ENCODE measurements at places on chromosomes 6 and 20. TPM values are rescaled to one million over a fixed set of nuclear protein-coding genes. Genes with fewer than 3 reads are reported as not detected.

DNA sequence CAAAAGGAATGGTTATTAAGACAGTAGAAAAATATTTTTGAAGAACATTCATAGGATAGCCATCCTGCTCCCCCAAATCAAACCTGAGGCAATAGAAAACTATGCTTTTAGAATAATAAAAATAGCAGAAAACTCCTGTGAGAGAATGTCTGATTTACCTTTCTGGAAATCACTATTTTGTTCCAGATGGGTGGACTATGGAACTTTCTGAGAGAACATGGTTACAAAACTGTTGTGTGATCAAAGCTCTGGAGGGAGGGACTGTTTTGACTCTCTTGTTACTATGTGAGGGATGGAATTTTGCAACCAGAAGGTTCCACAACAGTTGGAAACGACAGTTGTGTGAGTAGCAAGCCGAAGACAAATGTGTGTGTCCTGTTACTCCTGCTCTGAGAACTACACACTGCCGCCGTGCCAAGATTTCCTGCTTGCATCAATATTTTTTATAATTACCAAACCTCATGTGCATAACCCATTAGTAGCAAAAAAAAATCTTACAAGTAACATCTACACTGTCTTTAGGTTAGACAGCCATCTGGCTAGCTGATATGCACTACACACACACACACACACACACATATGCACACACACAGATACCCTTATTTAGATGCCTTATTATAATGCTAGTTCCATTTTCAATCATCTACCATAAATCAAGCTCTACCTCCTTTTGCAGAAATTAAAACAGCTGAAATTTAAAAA lies 11.0 kb upstream of the HIVEP1 start:
- H3K4me1 ChIP-seq, result no peaks in the 10 kb centered on the region
- no peaks in the 10 kb centered on the region for H3K27me3 ChIP-seq
- H3K4me3 ChIP-seq, result no peak overlapping the region
- no peaks in the 10 kb centered on the region for H3K36me3 ChIP-seq
- no peak overlapping the region for H3K27ac ChIP-seq
- no peak for DNase-seq

GRCh38 chr6:6494677-6495076 lies 93.8 kb upstream of the LY86 start:
- H3K4me1 ChIP-seq, result no peaks in the 10 kb centered on the region
- DNase-seq, result peak; percentile 59
- H3K36me3 ChIP-seq, result no peaks in the 10 kb centered on the region
- no peak overlapping the region for H3K27ac ChIP-seq
- H3K27me3 ChIP-seq, result no peaks in the 10 kb centered on the region

- DNase-seq, result no peak
- H3K27me3 ChIP-seq, result peaks cover 4% of the 10 kb centered on the region
- H3K27ac ChIP-seq, result no peak overlapping the region
Measured at GRCh38 chr20:24651171-24651975, 181.9 kb downstream of the SYNDIG1 start.

GRCh38 chr6:156887623-156888269 lies 110.6 kb downstream of the ARID1B start:
- no peak overlapping the region for H3K27ac ChIP-seq
- H3K4me1 ChIP-seq, result peaks cover 33% of the 10 kb centered on the region
- H3K36me3 ChIP-seq, result no peaks in the 10 kb centered on the region

DNA sequence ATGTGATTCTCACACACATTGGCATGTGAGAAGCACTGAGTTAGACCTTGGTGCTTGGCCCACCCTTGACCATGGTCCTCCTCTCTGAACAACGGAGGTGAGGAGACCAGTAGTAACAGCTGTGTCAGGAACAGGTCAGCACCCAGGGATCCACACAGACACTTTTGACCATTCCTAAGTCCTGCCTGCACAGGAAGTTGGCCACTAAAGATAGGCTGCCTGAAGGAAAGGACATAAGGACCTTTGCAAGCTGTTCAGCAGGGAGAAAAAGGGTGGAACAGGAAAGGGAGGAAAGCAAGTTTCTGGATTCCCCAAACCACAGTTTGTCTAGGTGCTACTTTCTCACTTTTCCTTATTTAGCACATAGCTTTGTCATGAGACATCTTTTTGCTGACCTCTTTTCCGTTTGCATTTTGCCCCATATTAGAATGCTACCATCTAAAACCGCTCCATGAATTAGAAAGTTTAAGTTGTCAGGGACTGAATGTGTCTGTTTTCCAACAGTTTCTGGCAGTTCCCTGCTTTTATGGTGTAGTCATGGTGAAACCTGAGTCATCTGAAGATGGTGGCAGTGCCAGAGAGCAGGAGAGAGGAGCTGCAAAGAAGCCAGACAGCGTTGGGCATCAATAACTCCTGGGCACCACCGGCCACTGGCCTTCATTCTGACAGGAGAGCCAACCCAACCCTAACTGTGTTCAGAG lies 1.1 kb upstream of the CD109 start:
- H3K4me3 ChIP-seq, result no peak overlapping the region
- H3K27me3 ChIP-seq, result peaks cover 21% of the 10 kb centered on the region
- H3K36me3 ChIP-seq, result no peaks in the 10 kb centered on the region
- H3K27ac ChIP-seq, result no peak overlapping the region
- peaks cover 14% of the 10 kb centered on the region for H3K4me1 ChIP-seq

DNA sequence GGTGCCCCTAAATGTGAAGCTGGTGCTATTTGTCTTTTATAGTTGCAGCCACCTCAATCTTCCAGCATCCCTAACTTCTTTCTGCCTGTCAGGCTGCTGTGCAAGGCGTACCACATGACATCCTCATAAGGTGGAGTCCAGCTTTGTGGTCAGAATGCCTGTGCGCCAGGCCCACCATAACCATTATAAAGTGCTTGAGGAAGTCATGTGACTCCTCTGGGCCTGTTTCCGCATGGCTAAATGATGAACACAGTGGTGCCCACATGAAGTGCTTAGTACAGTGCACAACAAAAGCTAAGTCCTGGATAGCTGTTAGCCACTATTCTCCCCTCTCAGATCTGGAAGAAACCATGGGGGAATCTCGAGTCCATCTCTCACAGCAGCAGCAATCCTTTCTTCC lies 75.6 kb downstream of the INSM1 start:
- no peaks in the 10 kb centered on the region for H3K27me3 ChIP-seq
- H3K36me3 ChIP-seq, result no peaks in the 10 kb centered on the region
- H3K4me1 ChIP-seq, result peaks cover 15% of the 10 kb centered on the region
- no peak overlapping the region for H3K27ac ChIP-seq
- H3K4me3 ChIP-seq, result no peak overlapping the region

- no peaks in the 10 kb centered on the region for H3K36me3 ChIP-seq
- no peaks in the 10 kb centered on the region for H3K4me1 ChIP-seq
- H3K27me3 ChIP-seq, result no peaks in the 10 kb centered on the region
- no peak overlapping the region for H3K4me3 ChIP-seq
- no peak overlapping the region for H3K27ac ChIP-seq
- DNase-seq, result peak; percentile 1
Measured at GRCh38 chr6:56314683-56315523, 67.5 kb upstream of the COL21A1 start.

- no peaks in the 10 kb centered on the region for H3K36me3 ChIP-seq
- peaks cover 17% of the 10 kb centered on the region for H3K4me1 ChIP-seq
Measured at GRCh38 chr20:53916173-53916512, 154.3 kb downstream of the BCAS1 start.

GRCh38 chr6:41970436-41970846 lies 28.8 kb upstream of the CCND3 start:
- peaks cover 21% of the 10 kb centered on the region for H3K4me1 ChIP-seq
- H3K27ac ChIP-seq, result no peak overlapping the region
- no peak overlapping the region for H3K4me3 ChIP-seq
- H3K27me3 ChIP-seq, result no peaks in the 10 kb centered on the region

- peaks cover 4% of the 10 kb centered on the region for H3K27me3 ChIP-seq
- peaks cover 13% of the 10 kb centered on the region for H3K4me1 ChIP-seq
- H3K27ac ChIP-seq, result no peak overlapping the region
- H3K36me3 ChIP-seq, result no peaks in the 10 kb centered on the region
- H3K4me3 ChIP-seq, result peak overlapping the region; percentile 79
Measured at GRCh38 chr6:57222743-57223077, 603 bp upstream of the RAB23 start.

ENPP5 gene
- total RNA-seq, result 0.68 TPM

SEMG1 gene
- not detected for total RNA-seq

KCNK15 gene
- 0.17 TPM for total RNA-seq

TRIM15 gene
- total RNA-seq, result not detected

OPRL1 gene
- 7.3 TPM for total RNA-seq

MRPS10 gene
- 28.6 TPM for total RNA-seq
